Activated T-cell treated with anti-CD3 and anti-CD28 coated beads, Interleukin-2, amount 50 U/mL, for 48 hours (primary cell): ENCODE measurements at places on chromosomes 2 and 18.

- peak; percentile 13 for DNase-seq
These were observed 136.4 kb upstream of the GPC1 start for GRCh38 chr2:240298803-240299709.

- no peak for DNase-seq
These were observed 79.6 kb downstream of the OSBPL6 start for GRCh38 chr2:178273787-178274360.

GRCh38 chr2:68888038-68888704 is 17.0 kb upstream of the BMP10 start:
- no peak for DNase-seq

- DNase-seq = peak; percentile 22
These were observed 1.1 kb upstream of the TACR1 start for GRCh38 chr2:75200140-75201096.

GRCh38 chr18:668260-668659 is 10.8 kb downstream of the TYMS start:
- DNase-seq = no peak

DNA sequence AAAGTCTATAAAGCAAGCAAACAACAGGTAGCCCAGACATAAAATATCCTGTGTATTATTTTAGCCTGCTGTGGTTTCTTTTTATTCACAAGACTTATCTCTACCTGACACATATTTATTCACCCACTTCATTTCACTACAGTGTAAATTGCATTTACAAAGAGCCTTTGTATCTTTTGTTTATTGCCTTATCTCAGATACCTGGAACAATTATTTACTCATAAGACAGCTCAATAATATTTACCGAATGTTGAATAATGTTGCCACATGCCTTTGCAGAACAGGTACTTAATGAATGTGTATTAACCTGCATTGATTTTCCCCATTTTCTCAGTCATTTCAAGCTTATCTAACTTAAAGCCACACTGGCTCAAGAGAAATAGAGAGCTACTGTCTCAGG is 603.6 kb downstream of the FBXO15 start:
- no peak for DNase-seq

- DNase-seq = no peak
These were observed 41.4 kb upstream of the TRIB2 start for GRCh38 chr2:12675352-12675795.

GRCh38 chr2:109558076-109558882 is 55.5 kb downstream of the SEPTIN10 start:
- DNase-seq = no peak
